ENCODE measurements at places on chromosomes 2 and 18.
A peak's percentile ranks its signal among the peaks of the same experiment; 100 is the strongest.

- DNase-seq: no peak
These were observed 42.6 kb upstream of the SETBP1 start for GRCh38 chr18:44638034-44638540.

DNA sequence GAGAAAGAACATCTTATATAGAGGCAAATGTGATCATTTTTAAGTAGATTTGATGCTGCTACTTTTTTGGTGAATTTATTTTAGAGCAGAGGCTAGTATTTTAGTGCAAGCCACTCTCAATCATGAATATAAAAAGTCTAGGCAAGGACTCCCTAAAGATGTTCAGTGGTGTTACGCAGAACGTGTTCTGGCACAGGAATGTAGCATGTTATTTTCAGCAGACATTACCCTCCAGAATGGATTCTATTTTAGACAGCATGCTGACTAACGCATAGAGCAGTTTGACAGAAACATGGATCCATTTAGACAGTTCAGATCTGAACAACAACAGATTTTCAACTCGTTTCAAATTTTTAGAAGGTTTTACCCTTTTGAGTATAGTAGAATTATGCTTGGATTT, 54.1 kb downstream of the DSC3 start:
- no peak for DNase-seq

GRCh38 chr18:49668574-49669275, 106.9 kb downstream of the LIPG start:
- peak; percentile 4 for DNase-seq

DNA sequence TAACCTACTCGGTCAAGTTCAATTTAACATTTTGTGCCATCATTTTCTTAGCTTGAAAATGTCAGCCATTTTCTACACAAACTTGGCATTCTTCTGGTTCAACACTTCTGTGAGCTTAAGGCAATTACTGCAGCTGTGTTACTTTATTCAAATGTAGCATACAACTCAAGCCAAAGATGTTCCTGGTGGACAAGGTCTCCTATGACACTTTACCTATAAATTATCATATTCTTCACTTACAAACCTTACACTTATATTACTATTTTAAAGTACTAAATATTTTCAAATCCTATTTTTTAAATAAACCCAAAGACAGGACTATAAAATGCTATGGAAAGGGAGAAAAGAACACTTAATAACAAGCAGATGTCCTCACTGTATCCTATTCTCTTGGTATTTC, 1045.3 kb downstream of the TSN start:
- DNase-seq: no peak

GRCh38 chr2:110712737-110713136, 19.6 kb upstream of the ACOXL start:
- DNase-seq: no peak

GRCh38 chr2:201188449-201188848, 5.5 kb downstream of the CASP10 start:
- no peak for DNase-seq

GRCh38 chr2:231589656-231590055, 3.0 kb upstream of the TEX44 start:
- DNase-seq: no peak

DNA sequence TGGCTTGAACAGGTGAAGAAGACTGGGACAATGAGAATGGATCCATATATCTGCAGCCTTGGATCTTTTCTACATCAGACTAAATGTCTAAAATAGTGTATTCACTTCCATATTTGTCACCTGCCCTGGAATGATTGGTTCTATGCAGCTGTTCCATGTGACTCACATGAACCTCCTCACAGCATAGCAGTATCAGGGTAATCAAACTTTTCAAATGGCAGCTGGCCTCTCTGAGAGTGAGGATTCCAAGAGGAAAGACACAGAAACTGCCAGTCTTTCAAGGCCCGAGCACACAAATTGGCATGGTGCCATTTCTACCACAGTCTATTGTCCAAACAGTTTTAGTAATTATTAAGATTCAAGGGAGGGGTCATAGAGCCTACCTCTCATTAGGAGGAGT, 859.3 kb downstream of the BCL11A start:
- DNase-seq: no peak

- no peak for DNase-seq
These were observed 235.6 kb upstream of the HNRNPA3 start for GRCh38 chr2:176976736-176977685.

GRCh38 chr2:97731274-97732020, 18.1 kb downstream of the ZAP70 start:
- no peak for DNase-seq

GRCh38 chr2:234789556-234790325, 162.1 kb upstream of the SH3BP4 start:
- no peak for DNase-seq

GRCh38 chr2:133377599-133377998, 190.7 kb downstream of the NCKAP5 start:
- peak; percentile 0 for DNase-seq

- no peak for DNase-seq
These were observed 22.1 kb upstream of the CNGA3 start for GRCh38 chr2:98324181-98324580.

DNA sequence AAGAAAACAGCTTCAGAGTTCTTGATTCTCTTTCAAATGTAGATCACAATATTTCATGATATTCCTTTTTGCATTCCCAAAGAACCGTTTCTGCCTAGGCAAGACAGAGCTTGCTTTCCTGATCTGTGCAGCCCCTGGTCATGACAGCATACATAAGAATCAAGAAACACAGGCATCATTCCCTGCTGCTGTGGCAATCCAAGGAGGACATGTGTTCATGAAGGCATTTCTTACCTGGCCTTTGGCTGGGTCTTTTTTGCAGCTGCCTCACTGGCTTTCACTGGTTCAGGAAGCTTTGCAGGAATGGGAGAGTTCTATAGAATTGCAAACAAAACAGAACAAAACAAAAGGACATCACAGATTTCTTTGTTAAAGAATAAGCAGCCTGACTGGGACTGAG, 87.6 kb upstream of the NFU1 start:
- no peak for DNase-seq

- no peak for DNase-seq
These were observed 65.4 kb downstream of the DTNA start for GRCh38 chr18:34775461-34775860.

- peak; percentile 23 for DNase-seq
These were observed 46.0 kb downstream of the SOCS6 start for GRCh38 chr18:70334728-70335329.

DNA sequence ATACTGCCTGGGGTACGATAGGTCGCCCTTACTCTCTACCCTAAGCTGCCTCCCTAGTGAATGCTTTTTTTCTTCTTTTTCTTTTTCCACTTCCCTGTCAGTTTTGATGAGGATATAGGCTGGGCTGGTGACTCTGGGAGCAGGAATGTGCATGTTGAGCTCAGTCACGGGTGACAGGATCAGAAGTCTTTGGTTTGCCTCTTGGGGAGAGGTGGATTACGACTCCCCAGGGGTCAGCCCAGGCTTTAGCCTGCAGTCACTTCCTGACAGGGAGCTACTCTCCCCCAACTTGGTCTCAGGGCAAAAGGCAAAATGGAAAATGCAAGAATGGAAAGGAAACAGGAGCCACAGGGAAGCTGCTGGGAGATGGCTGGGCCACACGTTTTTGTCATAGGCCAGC, 57.3 kb downstream of the THNSL2 start:
- no peak for DNase-seq

DNA sequence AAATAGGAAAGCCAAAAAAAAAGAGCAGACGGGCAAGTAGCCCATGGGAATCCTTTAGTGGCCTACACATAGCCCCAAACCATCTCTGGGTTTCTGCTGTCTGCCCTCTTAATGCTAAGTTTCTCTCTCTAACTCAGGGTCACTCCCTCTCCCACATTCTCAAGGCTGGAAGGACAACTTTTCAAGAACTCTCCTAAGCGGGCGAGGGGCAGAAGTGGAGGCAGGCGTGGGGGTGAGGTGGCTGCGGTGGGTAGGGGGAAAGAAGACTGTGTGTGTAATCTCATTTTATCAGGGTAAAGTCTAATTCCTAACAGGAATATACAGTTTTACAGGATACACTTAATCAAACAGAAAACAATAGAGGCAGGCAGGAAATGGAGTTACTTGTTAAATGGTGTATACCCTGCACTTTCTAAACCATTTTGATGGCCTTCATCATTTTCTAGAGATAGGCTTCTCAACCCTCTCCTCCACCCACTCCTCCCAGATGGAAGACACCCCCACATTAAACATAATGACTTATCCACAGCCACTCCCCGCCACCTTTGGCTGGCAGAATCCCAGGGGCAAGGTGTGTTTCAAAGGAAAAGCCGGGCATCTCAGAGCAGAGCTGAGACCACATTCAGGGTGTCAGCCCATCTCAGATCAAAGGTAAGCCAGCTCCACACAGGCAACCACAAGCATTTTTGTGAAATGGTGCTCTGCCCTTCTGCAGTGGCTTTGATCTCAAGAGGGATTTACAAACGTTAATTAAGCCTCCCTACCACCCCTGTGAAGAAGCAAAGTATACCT, 6.8 kb downstream of the SMAD7 start:
- no peak for DNase-seq

- no peak for DNase-seq
These were observed 12.3 kb downstream of the CTIF start for GRCh38 chr18:48551100-48551499.

- no peak for DNase-seq
These were observed 186.3 kb upstream of the SMAD7 start for GRCh38 chr18:49137093-49137492.

DNA sequence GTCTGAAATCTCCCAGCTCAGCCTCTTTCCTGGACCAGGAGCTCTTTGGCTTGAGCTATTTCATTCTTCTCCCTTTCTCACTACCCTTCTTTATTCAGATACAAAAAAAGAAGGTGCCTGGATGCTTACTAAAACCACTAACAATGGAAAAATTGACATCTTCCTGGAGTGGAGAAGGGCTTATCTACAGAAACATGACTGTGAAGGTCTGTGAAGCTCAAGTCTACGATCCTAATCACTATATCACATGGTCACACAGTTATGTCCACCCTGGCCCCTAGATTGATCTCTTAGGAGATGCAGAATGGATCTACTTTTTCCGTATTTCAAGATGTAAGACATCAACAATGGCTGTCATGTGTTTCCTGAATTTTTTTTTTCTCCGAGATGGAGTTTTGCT, 5.7 kb upstream of the KRCC1 start:
- DNase-seq: no peak

DNA sequence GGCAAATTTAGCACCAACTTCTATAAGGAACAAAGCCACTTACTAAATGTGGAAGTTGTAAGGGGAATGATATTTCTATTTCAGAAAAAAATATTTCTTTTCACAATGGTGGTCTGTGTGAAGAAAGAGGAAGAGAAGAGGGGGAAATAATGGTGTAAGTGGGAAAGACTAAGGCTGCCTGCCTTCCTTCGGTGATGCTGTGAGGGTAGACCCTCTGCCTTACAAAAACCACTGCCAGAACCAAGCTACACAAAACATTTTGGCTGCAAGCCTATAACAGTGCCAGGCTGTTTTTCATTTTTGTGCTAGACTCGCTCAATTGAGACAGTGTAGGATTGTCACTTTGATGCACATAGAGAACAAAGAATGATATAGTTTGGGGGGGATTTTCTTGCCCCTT, 286.6 kb downstream of the ZEB2 start:
- peak; percentile 46 for DNase-seq

DNA sequence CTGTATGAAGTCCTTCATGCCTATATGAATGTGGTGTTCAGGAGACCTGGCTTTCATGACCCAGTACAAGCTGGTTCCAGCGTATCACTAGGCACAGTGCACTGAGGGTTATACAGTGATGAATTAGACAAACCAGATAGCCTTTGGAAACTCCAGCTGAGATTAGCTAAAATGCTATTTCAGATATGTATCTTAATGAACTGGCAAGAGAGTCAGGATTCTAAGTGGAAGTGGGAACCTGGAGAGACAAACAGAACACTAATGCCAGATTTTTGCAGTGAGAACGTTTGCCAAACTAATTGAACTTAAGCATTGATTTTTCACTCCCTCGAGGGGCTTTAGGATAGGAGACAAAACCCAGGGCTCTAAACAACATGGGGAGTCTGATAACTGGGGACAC, 66.1 kb upstream of the EMILIN2 start:
- no peak for DNase-seq

Measured in suppressor macrophage treated with lipopolysaccharide for 1 hour (primary cell).